NCI-H510A (cell line): ENCODE measurements at places on chromosomes 16 and 17.

DNA sequence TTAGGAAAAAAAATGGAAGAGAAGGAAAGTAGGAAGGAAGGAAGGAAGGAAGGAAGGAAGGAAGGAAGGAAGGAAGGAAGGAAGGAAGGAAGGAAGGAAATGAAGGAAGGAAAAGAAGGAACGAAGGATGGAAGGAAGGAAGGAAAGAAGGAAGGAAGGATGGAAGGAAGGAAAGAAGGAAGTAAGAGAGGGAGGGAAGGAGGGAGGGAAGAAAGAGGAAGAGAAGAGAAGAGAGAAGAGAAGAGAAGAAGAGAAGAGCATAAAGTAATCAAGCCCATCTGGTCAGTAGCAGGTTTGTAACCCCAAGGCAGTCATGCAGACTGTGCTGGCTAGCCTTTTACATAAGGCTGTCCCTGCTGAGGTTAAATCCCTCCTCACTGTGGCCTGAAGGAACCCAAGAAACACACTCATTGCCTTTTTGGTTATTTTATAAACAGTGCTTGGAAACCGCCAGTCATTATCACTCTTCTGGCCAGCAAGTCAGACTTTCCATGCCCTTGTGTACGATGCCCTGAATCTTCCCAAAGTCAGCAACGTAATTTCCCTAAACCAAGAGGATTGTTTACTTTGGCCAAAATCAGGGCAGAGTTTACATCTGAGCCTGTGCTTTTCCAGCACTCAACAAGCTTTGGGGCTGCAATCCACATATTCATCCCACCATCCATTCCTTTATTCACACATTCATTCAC, 409.6 kb upstream of the MAF start:
- DNase-seq: no peak

GRCh38 chr17:38591759-38592241, 14.0 kb downstream of the SRCIN1 start:
- no peak for DNase-seq

DNA sequence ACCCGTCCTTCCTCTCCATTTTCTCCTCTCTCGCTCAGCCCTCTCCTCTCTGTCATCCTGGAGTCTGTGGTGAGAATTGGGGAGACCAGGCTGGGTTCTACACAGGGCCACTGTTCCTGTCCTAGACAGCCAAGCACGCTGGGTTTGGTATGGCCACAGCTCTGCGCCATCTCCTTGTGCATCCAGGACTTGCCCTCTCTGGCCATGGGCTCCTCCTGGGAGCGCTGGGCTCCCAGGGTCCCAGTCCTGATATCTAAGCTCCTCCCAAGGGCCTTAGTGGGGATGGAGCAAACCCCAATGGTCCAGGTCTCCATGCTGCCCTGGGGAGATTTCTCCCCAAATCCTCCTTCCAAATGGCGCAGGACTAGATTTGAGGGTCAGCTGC, 27.2 kb upstream of the ITGA3 start:
- no peak for DNase-seq

GRCh38 chr17:7982173-7982572, 20.2 kb upstream of the GUCY2D start:
- DNase-seq: no peak

DNA sequence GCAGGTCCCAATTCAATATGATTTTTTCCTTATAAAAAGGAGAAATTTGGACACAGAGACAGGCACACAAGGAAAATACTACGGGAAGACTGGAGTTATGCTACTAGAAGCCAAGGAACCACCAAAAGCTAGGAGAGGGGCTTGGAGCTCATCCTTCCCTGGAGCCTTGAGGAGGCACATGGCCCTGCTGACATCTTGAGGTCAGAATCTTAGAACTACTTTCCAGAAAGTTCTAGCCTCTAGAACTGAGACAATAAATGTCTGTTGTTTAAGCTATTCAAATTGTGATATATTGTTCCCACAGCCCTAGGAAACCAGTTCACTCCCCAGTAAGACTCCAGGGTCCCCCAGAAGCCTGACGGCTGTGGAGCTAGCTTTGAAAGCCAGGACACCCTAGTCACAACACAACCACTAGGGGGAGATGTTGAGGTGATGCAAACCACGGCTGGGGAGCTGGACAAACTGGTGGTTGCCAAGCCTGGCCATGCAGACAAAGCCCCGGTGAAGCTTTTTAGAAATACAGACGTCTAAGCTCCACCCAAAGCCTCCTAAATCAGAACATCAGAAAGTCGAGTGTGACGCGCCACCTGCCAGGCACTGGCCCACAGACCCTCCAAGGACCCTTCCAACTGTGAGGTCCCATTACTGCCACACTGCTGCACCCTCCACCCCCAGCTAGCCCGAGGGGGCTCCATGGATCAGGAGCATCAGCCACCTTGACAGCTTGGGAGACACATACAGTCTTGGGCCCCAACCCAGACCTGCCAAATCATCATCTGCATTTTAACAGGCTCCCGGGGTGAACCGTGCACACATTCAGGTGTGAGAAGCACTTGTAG, 106.4 kb downstream of the SLC39A11 start:
- peak; percentile 53 for DNase-seq

DNA sequence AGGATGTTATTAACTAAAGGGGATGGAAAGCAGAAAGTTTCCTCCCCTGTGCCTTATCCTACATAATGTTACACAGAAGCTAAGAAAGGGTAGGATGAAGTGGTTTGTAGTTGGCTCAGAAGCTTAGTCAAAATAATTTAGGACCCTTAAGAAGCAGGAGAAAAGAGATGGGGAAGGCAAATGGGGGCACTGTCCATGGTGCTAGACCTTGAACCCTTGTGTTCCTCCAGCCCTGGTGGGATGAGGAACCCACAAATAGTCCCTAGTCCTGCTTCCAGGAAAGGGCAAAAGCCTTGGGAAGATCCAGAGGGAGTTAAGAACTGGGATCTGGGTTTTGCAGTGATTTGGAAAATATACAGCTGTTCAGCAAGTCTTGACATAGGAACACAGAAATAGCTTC, 54.5 kb downstream of the SLC5A11 start:
- no peak for DNase-seq

DNA sequence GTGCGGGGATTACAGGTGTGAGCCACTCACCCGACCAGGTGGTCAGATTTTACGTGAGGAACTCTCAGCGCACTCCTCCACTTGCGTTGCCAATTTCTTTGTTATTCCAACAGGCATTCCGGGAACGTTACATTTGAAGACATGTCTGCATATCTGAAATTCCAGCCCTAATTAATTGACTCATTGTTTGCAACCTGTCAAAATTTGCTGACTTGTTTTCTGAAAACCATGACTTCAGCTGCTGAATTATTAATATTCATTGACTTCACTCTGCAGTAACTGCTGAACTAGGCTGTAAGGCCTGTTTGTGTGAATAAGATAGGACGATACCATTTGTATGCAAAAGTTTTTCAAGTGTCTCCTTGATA, 16.6 kb downstream of the G6PC1 start:
- DNase-seq: no peak

GRCh38 chr17:81491761-81492160, 20.8 kb downstream of the ACTG1 start:
- no peak for DNase-seq

DNA sequence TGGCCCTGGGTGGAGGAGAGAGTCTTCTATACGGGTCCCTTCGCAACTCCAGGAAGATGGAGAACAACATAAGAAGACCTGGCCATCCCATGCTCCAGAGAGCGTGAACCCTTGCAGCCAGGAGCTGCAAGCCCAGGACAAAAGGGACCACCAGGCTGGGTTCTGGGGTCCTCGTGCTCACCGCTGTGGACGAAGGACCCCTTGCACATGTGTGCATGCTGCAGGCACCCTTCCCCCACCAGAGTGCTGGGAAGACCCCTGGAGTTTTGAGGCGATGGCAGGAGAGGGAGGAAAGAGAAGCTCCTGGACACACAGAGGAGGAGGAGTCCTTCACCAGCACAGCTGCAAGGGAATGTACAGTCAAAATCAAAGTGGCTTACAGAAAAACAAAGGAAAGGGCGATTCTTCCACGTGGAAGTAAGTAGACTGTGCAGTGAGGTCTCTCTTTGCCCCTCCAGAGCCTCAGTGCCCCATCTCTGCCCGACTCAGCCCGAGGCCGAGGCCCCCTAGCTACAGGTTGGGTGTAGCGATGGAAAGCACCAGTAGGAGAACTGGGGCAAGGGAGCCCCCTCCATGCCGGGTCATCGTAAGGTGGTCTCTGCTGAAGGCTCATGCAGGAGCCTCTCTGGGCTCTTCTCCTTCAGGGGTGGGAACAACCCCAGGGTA, 51.3 kb downstream of the PIMREG start:
- no peak for DNase-seq

- DNase-seq: no peak
These were observed 67.4 kb downstream of the KANSL1 start for GRCh38 chr17:46125831-46126230.

- DNase-seq: no peak
These were observed at the start of gene ELMO3 for GRCh38 chr16:67199011-67199807. Gene ELMO3, plus strand, starts transcription at chr16:67199131. Its CDS starts 196 bp downstream, at chr16:67199327.

DNA sequence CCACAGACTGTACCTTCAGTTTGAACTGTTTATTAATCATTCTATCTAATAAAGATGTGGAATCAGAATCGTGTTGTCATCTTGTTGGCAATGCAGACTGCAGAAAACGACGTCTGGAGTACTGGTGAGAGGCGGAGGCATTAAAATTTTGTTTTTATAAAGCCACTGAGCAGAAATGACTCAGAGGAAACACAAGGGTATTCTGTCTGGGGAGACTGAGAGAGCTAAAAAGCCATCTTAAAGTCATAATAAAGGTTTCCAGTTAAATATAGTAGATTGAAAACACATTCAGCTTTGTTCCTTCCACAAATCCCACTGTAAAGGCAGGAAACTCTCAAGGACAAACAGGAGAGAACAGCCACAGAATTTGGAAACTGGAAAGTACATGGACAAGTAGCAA, 74.2 kb downstream of the CPPED1 start:
- no peak for DNase-seq

DNA sequence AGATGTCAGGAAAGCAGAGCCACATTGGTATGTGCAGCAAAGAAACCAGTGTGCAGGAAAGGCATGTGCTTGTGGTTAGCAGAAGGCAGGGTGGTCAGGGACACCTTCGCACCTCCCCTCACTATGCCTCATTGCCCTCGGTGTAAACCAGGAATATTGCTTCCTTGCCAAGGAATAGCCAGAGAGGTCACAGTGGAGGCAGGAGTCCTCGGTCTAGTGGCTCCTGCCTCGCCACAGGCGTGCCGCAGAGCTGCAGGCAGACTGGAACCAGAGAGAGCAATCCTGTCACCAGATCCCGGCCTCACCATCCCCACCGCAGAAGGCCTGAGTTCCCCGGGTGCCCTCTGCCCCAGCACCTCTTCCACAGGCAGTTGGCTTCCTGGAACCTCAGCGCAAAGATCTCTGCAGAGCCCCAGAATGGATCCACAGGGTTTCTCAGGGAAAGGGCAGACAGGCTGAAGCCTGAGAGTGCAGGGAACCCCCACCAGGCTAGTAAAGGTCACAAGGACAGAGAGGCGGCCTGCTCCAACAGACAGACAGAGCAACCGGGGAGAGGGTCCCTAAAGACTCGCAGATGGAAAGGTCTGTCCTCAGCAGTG, 21.6 kb downstream of the CCDC182 start:
- no peak for DNase-seq

DNA sequence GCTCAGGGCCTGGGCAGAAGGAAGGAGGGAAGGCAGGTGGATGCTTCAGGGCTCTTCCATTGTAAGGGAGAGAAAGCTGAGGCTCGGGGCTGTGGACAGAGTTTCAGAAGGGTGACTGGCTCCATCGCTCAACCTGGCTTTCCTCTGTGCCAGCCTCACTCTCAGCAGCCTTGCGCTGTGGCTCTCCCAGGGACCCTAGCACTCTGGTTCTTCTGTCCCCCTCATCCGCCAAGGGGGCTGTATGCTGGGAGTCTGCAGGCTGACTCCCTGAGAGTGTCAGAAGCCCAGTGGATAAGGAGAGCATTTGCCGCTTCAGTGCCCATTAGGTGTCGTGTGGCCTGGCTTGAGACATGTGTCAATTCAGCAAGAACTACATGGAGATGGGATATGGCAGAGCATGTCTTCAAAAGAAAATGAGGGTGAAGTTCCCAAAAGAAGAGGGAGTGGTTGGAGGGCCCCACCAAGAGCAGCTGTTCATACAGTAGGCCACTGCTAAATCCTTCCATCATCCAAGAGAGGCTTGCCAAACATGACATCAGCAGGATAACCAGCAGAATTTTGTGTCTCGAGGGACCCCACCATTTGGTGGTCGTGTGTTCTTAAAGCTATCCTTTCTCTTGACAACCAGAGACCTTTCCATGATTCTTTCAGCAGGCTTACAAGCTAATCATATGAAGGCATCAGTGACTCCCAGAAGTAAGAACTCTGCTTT, 148.2 kb downstream of the IRX5 start:
- DNase-seq: no peak

GRCh38 chr16:87853411-87854052, 15.8 kb downstream of the SLC7A5 start:
- peak; percentile 60 for DNase-seq

- no peak for DNase-seq
These were observed 34.5 kb downstream of the ACTG1 start for GRCh38 chr17:81478119-81478518.

DNA sequence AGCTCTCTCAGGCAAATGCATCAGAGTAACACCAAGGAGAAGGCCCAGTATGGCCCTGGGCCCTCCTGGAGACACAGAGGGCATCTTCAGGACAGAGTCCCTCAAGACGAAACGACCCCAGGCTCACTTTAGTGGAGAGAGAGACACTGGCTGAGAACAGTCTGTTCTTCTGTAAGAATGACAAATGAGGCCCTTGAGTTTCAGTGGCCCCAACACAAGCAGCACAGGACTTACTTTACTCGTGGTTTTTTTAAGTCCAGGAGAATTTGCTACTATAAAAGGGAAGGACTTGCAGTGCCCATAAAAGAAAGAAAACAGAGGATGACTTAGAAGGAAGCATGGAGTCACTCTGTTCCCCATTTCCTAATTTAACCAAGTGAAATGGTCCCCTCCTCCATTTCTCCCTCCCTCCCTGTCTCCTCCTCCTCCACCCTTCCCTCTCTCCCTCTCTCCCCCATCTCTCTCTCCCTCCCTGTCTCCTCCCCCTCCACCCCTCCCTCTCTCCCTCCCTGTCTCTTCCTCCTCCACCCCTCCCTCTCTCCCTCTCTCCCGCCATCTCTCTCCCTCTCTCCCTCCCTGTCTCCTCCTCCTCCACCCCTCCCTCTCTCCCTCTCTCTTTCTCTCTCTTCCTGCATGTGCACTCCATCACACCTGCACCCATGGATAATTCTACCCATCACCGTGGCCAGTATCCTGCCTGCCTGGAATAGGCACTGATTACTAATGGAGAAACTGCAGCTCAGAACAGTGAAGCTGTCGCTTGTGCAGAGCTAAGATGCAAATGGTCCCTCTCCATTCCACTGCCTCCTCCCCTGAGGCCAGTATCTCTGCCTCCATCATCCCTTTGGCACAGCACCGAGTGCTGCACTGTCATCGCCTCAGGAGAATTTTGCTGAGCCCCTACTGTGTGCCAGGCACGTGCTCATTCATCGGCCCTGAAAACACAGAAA, 47.3 kb upstream of the RBFOX3 start:
- no peak for DNase-seq
